ENCODE measurements at places on chromosomes 1 and 21. TPM values are rescaled to one million over a fixed set of nuclear protein-coding genes. Genes with fewer than 3 reads are reported as not detected.

DNA sequence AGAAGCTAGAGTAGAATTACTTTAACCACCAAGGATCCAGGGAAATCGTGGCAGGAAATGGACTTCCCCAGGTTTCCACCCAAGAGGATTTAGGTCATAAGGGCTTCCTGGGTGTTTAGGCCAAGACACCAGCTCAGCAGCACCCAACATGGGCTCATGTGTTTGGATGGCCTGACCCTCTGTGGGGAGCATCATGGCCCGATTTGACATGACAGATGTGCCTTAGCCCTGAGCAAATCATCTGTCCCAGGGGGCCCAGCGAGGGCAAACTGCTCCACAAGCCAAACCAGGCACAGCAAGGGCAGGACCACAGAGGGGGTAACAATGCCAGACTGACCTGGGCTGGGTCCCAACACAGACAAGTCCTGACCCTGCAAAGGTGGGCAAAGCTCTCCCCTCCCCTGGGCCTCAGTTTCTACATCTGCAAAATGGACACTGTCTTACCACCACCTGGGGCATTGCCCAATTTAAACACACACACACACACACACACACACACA lies 232.8 kb downstream of the MATN1 start:
- DNase-seq: no peak

DNA sequence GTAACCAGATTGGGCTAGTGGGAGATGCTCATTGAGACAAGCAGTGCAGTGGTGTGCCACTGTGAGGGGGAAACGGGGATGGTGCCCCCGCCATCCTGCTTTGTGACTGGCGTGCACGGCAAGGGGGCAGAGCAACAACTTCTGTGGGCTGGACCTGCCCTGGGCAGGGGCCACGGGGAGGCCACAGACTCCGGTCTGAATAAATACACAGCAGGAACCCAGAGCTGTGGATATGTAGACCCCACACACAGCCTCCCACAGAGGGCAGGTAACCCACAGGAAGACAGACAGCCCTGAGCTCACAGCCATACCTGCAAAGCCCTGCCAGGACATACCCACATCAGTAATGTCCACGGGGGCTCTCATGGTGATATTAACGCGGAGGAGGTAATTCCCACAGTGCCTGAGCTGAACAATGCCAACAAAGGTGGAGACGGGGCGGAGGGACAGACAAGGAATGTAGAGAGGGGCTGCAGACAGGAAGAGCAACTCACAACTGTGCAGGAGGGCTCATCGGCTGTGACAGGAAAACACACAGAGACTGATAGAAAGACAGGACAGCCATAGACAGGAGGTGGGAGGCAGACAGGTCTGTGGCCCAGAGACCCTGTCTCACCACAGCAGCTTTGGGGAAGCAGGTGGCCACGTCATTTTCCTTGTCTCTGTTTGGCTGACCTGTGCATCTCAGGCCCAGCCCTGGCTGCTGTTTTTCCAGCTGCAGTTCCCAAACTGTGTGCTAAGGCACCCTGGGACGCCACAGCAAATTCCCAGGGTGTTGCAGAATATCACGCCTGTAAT lies 4.9 kb upstream of the WNT3A start:
- DNase-seq: no peak

Gene TMEM183A
- 109 TPM for total RNA-seq

DNA sequence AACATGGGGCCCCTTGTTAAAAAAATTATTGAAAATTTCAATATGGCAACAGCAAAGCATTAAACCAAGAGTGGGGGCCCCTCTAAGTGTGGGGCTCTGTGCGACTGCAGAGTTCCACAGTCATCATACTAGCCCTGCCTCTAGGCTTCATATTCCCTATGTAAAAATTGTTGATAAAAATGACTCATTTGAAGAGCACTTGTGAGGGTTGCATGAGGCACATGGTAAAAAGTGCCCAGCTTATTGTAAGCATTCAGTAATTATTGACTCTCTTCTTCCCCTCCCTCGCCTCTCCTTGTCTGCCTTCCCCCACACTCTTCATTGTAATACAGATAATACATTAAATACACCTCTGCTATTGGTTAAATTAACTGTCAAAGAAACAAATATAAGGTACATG lies 86.7 kb upstream of the PTBP2 start:
- DNase-seq: no peak

- DNase-seq: no peak
Measured at GRCh38 chr1:63023171-63023570, 239.2 kb downstream of the ATG4C start.

GRCh38 chr1:236168716-236169429 lies 26.5 kb downstream of the GPR137B start:
- no peak for DNase-seq

Gene CTSE
- total RNA-seq: not detected

- no peak for DNase-seq
Measured at GRCh38 chr1:96183485-96183884, 538.1 kb upstream of the PTBP2 start.

Gene SPEN
- 5.0 TPM for total RNA-seq

- no peak for DNase-seq
Measured at GRCh38 chr1:205545001-205545919, 40.8 kb downstream of the CDK18 start.

- no peak for DNase-seq
Measured at GRCh38 chr1:234725177-234726132, 115.5 kb upstream of the IRF2BP2 start.

Data from SJSA1 (cell line).